ENCODE measurements at places on chromosomes 2 and 18.

GRCh38 chr2:102815285-102815684 lies 53.5 kb downstream of the TMEM182 start:
- no peak for DNase-seq

- DNase-seq = no peak
Measured at GRCh38 chr2:185811580-185811979, 73.0 kb downstream of the FSIP2 start.

GRCh38 chr2:236501026-236501425 lies 68.6 kb upstream of the ACKR3 start:
- DNase-seq = no peak

DNA sequence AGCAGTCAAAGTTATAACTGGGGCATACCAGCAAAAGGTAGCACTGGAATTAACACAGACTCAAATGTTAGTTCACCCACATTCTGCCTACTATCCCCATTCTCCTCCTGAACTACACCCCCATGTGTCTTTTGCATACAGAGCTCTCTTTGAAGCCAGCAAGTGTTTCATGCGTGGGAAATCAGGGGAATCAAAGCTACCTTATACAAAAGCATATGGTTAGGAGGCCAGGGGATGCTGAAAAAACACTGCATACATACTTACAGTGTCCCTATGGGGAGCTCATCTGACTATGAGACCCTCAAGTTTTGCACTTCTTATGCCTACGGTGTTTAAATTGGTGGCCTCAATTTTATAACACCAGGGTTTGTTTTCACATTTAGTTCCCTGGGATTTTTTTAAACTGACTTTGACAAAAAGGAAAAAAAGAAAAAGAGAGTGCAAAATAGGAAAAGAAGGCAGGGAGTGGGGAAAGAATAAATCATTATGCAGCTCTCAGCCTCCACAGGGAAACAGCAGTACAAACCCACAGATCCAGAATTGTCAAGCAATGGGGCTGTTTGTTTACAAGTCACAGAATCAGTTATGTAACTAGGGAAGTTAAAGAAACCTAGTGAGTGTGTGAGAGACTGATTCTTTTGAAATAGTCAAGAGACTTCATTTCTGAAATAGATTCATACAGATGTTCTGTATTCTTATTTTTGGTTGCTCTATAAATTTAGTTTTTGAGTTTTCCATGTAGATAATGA lies 20.1 kb upstream of the PPP3R1 start:
- DNase-seq = no peak

DNA sequence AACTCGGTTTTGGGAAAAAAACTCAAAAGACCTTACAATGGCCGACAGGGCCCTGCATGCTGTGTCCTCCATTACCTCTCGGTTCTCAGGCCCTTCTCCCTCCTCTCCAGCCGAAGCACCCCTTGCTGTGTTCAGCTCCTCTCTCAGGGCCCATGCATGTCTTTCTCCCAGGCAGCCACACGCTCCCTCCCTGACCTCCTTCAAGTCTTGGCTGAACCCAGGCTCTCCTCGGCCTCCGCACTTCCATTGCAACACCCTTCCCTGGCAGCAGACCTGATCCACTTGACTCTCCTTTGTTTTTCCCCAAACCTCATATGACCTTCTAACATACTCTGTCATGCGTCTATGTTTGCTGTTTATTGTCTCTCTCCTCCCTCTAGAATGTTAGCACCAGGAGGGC lies 114.0 kb downstream of the CYP26B1 start:
- no peak for DNase-seq

DNA sequence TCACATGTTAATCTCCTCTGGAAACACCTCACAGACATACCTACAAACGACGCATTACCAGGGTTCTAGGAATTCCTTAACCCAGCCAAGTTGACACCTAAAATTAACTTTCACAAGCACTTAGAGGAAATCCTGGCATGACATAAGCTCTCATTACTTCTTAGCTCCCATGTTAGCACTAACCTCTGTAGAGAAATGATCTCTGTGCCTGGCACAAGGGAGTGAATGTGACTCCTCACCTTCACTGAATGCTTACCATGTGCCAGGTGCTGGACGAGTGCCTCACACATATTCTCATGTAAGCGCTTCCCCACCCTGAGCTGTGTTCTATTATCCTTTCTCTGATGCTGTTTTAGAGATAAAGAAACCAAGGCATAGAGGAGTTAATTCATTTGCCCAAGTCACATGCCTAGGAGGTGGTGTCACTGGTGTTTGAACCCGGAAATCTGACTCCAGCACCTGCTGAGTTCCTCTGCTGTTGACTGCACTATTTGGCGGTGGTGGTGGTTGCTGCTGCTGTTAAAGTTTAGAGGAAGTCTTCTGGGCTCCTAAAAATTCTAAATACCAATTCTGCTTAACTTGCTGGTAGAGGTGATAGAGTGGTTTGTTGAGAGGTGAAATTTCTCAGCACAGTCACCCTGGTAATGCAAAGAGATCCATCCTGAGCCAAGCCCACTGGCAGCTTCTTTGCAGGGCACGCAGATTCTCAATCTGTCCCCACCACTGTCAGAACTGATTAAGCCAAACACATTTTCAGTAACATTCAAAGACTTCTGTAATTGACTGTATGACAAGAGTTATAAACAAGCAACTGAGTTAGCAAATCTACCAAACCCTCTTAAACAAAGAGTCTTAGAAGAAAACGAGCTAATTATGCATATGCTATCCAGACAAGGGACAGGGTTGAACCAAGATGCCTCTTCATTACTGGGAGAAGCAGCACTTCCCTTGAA lies 200.3 kb downstream of the CMPK2 start:
- no peak for DNase-seq

DNA sequence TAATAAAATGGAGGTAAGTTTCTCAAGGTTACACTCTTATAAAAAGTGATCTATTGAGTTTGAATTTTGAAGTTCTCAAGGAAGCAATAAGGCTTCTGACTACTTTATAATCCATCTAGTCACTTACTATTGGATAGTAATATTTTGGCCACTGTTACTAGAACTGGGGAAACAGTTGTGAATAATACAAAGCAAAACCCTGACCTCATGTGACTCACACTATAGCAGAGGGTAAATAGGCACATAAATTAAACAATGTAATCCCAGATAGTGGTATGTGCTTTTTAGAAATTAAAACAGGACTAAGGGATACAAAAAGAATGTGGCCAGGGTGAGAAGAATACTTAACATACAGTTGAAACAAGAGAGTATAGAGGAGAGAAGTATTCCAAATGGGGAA lies 78.6 kb downstream of the CALCRL start:
- DNase-seq = peak; percentile 66

DNA sequence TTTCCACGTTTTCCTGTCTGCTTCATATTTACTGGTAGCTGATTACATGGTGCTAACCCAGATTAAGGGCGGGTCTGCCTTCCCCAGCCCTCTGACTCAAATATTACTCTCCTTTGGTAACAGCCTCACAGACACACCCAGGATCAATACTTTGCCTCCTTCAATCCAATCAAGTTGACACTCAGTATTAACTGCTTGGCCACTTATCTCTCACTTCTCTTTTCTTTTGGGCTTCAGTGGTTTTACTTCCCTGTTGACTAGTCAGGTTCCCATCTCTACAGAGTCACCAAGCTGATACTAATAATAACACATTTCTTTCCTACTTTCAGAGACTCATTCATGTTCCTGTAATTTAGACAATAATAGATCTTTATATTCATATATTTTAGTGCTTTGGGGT lies 302.2 kb upstream of the MAP2 start:
- DNase-seq = no peak

- DNase-seq = no peak
Measured at GRCh38 chr2:36044411-36044810, 311.2 kb upstream of the CRIM1 start.

Measured in dermis blood vessel endothelial cell (primary cell).